ENCODE measurements at places on chromosomes 11 and 22.

GRCh38 chr11:125603207-125603606 is 10.6 kb downstream of the STT3A start:
- DNase-seq = no peak

DNA sequence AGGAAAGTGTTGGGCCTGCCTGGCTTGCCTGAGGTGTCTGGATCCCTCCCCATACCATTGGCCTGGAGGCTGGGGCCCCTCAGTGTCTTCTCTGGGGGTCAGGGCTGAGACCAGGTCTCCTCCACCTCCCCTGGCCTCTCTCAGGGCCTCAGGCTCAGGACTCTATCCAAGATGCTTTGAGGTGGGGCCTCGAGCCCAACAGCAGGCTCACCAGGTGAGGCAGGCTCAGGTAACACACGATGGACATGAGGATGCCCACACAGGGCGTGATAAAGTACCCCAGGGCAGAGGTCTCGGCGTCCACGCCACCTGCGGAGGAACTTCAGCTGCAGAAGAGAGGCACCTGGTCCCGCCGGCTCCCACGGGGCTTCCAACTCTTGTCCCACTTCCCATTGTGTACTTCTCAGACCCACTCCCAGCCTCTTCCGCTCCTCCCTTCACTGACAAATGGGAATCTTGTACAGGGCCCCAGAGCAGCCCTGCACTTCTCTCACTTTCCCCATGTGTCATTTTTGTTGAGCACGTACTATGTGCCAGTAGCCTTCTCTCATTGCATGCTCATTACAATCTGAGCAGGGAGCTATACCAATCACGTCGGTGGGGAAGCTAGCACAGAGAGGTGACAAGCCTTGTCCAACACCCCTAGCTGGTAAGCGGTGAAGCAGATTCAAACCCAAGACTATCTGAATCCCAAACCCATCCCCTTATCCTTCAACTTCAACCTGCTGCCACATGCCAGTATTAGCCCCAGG is 3.8 kb downstream of the SLC29A2 start:
- DNase-seq = no peak

- no peak for DNase-seq
Measured at GRCh38 chr11:26550022-26550421, 22.0 kb downstream of the MUC15 start.

GRCh38 chr11:73387594-73388264 is 11.5 kb downstream of the RELT start:
- no peak for DNase-seq

GRCh38 chr22:19884161-19884953 is 29.7 kb upstream of the GNB1L start:
- no peak for DNase-seq

DNA sequence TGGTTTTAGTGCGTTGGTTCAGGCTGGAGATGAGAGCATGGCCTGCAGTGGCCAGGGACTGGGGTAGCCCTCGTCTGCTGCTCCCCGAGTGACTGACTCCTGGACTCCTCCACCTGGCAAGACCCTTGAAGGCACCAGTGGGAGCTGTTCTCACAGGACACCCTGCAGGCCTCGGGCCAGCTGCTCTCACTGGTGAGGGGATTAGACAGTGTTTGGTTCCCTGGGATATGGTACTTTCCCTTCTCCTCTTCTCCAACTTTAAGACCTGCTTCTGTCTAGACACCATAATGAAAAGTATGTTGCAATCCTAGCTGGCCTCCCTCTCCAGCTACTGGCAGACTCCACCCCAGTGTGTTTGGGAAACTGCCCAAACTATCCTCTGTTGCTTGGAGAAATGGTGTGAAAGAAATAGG is 168.8 kb upstream of the CADM1 start:
- no peak for DNase-seq

DNA sequence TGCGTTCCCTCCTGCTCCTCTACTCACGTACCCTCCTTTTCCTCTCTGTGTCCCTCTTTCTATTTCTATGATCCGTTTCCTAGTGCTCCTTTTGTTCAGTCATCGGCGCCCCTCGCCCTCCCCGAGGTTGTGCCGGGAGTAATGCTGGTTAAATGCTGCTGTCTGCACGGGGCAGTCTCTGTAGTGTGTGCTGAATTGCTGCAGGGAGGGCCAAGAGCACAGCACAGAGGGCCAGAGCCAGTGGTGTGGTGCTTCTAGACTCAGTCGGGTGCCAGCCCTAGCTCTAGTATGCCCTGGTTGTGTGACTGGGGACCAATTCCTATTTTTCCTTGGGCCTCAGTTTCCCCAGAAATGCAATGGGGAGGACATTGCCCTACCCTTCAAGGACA is 98.3 kb downstream of the PKNOX2 start:
- DNase-seq = no peak

GRCh38 chr11:117818041-117818873 is 6.3 kb downstream of the FXYD2 start:
- DNase-seq = peak; percentile 76

GRCh38 chr11:66766681-66767080 is 37.7 kb upstream of the SPTBN2 start:
- no peak for DNase-seq

- no peak for DNase-seq
Measured at GRCh38 chr22:33817512-33818127, 102.7 kb downstream of the LARGE1 start.

- DNase-seq = peak; percentile 63
Measured at GRCh38 chr11:125165111-125165842, 726 bp downstream of the PKNOX2 start.

GRCh38 chr11:35357923-35358322 is 61.4 kb downstream of the SLC1A2 start:
- no peak for DNase-seq

- no peak for DNase-seq
Measured at GRCh38 chr11:57626895-57627294, 22.8 kb downstream of the YPEL4 start.

DNA sequence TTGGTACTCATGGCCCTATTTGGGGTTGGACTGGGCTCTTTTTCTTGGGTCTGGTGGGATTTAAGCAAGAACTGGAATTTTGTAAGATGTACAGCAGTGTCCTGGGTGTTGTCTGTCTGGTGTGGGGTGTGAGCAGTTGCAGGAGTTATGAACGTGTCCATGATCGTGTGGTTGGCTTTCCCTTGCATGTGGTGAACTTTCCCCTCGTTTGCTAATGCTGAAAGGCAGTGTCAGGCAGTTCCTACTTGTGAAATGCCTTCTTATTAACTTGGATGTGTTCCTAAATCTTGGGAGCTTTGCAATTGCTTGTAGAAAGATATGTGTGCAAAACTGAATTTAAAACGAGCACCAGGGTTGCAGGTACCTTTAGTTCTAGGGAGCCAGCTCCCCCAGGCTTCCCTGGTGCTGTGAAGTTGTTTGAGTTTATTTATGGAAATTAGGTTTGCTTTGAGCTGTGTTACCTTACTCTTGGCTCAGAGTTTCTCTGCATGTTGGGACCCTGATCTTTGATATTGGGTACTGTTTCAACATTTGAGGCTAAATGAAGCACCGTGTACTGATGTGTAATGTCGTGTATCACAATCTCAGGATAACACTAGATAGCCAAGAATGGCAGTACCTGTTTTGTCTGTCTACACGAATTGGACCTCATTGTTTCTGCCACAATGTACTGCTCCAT is 35.8 kb upstream of the HSD17B12 start:
- DNase-seq = no peak

GRCh38 chr11:43988040-43988817 is 45.8 kb downstream of the C11orf96 start:
- DNase-seq = no peak

DNA sequence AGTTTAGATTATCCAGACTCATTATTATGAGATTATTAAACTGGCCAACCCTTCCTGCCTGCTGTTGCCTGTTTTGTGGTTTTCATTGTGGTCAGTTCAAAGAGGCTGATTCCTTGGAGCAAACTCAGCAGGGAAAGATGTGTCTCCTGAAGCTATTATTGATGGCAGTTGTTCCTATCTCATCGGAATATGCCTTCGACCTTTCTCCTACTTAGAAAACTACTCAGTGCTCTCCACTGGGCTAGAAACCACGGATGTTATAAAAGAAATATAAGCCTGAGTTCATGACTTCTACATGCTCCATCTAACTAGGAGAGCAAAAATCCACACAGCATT is 80.2 kb upstream of the NAV2 start:
- DNase-seq = no peak

DNA sequence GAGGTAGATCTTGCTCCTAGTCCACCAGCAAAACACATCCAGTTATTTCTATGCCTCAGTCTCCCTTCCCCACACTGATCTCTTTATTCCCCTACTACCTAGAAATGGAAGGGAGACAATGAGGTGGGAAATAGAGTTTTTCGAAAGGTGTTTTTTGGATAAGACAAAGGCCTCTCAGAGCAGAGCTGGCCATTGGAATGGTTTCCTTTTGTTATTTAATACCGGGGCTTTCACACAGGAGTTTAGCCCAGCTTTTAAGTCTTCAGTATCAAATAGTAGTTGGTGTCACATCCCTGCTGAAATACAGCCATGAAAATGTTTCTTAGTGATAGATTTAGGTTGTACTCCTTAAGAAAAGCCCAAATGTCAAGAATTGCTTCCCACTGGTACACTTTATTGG is 65.4 kb upstream of the B3GAT1 start:
- DNase-seq = no peak

DNA sequence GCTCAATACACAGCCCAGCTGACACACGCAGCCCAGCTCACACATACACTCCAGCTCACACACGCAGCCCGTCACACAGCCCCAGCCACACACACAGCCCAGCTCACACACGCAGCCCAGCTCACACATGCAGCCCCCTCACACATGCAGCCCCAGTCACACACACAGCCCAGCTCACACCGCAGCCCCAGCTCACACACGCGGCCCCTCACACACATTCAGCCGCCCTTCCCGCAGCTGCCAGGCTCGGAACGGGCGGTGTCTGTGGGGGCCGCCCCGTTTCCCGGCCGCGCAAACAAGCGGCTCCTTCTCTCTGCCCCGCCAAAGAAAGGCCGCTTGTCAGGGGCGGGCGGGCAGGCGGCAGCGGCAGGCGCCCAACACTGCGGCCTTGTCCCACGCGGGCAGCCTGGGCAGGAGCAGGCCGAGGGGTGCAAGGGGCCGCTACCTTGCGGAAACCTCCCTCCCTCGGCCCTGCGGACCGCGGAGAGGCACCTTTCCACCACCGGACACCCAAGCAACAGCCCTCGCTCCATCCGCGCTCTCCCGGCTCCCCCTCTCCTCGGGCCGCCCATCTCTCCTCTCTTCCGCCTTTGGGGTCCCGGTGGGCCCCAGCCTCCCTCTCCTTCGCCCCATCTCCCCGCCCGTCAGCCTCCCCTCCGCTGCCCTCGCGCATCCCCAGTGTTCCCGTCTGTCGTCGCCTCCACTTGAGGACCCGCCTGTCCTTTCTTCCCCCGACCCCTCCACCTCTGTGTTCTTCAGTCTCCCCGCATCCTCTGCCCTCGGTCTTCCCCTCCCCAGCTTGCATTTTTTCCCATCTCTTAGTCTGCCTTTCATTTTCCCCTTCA is 2.2 kb downstream of the PHLDB1 start:
- peak; percentile 72 for DNase-seq

DNA sequence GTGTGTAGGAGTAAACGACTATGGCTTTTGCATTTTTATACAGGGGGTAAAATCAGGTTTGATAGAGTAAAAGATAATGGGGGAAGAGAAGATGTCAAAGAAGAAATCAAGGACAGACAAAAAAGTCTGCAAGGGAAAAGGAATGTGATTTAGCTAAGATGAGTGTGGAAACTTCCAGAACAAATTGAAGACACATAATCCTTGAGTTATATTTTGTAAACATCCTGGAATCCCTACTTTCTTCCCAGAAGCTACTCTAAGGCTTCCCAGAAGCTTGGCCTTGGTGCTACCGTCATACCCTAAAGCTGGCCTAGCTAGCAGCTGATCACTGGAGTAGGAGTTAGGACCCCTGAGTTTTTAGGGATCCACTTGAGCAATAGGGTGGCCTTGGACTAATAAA is 82.4 kb downstream of the BLID start:
- no peak for DNase-seq

Data from activated CD8-positive, alpha-beta memory T cell treated with anti-CD3 and anti-CD28 coated beads, Interleukin-2, amount 50 U/mL, for 48 hours (primary cell).